ENCODE measurements at places on chromosomes 5 and 9.

GRCh38 chr5:39395521-39395920, 29.3 kb downstream of the DAB2 start:
- DNase-seq = no peak

GRCh38 chr9:79858508-79858907, 286.7 kb downstream of the TLE4 start:
- no peak for DNase-seq

DNA sequence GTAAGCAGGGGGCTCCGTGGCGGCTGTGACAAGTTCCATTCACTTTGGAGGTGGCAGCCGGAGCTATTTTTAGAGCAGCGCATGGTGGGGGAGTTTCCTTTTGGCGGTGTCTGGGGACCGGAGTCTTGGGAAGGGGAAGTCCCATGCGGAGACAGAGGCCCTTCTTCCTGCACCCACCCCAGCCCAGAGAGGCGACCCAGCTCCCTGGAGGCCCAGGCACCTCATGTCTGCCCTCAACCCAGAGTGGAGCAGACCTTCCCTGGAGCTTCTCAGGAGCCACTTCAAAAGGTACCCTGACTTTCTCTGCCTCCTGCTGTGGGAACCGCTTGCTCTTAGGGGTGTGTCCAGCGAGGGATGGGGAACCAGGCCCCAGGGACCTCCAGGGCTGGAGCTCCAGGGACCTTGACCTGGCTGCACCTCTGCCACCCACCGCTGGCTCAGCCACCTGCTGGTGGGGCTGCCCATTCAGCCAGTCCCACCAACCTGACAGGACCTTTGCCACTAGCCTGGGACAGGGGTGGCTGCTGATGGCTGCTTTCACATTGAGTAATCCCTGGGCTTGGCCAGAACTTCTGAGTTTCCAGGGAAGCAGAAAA, 34.1 kb downstream of the NEK6 start:
- no peak for DNase-seq

DNA sequence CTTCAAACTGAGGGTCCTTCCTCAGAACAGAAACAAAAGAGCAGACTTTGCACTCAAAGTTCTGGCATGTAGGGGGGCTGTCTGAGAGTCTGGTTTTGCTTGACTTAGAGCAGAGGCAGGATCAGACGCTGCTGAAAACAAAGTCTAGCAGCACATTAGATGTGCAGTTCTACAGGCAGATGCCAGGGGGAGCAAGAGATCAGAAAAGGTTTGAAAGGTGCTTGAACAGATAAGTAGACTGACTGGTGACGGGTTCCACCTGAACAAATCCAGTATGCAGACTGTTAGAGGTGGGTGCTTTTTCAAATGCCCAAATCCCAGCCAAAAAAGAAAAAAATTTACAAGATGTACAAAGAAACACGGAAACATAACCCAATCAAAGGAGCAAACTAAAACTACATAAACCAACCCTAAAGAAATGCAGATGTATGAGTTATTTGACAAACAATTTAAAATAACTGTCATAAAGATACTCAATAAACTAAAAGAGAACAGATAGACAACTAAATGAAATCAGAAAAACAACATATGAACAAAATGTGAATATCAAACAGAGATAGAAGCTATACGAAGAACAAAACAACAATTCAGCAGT, 194.7 kb upstream of the FREM1 start:
- DNase-seq = no peak

- no peak for DNase-seq
Observed at GRCh38 chr9:135695642-135696041, 3.6 kb downstream of the SOHLH1 start.

DNA sequence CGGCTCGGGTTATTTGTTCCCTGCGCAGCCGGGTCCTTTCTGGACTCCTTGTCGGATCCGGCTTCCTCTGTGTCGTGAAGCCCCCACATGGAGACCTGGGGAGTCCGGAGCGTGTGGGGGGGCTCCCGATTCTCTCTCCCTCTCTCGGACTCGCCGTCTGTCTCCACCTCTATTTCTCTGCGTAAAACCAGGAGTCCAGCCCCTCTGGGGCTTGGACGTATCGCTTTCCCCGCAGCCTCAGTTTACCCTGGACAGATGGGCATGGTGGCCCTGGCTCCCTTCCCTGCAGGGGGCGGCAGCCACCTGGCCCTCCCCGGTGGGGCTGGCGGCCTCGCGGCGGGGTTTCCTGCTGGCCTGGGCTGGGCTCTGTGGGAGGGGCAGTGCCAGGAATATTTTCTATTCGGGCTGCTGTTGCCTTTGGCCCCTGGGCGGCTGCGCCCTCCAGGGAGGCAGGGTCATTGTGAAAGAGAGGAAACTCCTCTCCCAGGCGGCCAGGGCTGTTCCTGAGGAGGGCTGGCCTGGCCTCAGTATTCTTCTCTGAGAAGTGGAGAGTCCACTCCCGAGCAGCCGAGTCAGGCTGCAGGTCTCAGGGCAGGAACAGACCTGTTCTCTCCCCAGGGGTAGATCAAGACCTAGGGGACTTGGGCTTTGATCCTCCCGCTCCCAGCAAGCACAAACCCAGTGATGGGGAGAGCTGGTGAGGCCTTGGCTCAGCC, 665 bp downstream of the ASS1 start:
- no peak for DNase-seq

DNA sequence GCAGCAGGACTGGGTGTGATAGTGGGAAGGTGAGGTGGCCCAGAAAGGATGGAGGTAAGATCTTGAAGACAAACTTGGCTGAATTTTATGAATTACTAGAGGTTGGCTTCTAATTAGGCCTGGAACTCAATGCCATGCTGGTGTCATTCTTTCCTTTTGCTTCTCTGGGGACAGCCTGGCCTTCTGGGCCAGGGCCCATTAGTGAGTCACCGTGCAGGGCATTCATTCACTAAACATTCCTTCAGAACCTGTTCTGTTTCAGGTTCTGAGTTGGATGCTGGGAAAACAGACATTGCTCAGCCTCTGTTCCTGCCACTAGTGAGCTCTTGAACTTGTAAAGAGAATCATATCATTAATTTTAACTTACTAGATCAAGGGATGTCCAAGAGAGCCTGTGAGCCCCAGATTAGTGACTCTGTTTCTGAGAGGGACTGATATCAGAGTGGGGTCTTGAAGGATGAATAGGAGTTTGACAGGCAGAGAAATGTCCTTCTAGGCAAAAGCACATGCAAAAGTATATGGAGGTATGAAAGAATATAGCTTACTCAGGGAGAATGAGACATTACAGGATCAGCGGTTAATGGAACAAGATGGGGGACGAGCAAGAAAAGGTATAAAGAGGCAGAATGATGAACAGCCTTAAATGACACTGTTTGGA, 66.5 kb downstream of the LHX2 start:
- no peak for DNase-seq

DNA sequence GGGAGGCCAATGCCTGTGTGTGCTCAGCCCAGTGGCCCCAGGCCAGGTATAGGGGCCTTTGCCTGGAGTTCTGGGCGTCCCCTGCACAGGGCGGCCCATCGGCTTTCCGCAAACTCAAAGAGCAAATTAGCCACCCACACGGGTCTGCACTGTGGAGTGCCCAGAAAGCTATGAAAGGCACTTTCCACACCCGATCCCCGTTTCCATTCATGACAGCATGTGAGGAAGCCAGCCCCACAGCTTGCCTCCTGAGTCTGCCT, 5.2 kb downstream of the DBH start:
- no peak for DNase-seq

- DNase-seq = no peak
Observed at GRCh38 chr5:123092696-123093095, 3.7 kb downstream of the PRDM6 start.

- DNase-seq = no peak
Observed at GRCh38 chr9:79043916-79044315, 527.8 kb upstream of the TLE4 start.

- no peak for DNase-seq
Observed at GRCh38 chr5:143474616-143475015, 71.1 kb upstream of the NR3C1 start.

- DNase-seq = no peak
Observed at GRCh38 chr5:155886311-155887031, 440.5 kb upstream of the SGCD start.

- no peak for DNase-seq
Observed at GRCh38 chr5:142780871-142781270, 10.7 kb downstream of the ARHGAP26 start.

DNA sequence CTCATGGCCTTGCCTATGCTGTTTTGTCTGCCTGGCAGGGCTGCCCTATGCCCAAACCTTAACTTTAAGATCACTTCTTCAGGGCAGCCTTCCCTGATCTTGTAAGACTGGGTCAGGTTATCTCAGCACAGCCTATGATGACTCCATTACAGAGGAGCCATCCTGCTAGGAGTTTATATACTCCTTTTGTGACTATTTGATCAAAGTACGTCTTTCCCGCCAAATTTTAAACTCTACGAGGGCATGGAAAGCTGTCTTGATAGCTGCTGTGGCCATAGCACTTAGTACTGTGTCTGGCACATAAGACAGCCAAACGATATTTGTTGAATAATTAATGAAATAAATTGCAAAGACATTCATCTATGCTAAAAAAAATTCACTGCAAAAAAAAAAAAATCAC, 60.6 kb downstream of the PPP2R2B start:
- no peak for DNase-seq

DNA sequence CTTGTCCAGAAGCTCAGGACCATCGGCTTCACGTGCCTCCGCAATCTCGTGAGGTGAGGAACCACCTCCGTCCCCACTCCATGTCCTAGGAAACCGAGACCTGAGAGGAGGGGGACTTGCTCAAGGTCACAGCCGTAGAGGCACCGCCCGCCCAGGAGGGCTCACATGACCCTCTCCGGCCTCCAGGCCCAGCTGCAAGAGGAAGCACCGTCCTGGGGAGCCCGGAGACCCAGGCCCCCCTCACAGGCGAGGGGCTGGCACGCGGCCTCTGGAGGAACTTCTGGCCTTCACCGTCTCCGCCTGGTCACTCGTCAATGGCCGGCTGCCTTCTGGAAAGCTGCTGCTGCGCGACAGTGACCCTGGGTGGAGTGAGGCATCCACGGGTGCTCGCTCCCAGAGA, 24.2 kb downstream of the FAM78A start:
- DNase-seq = no peak

GRCh38 chr5:59152701-59153245, 569.9 kb downstream of the RAB3C start:
- no peak for DNase-seq

DNA sequence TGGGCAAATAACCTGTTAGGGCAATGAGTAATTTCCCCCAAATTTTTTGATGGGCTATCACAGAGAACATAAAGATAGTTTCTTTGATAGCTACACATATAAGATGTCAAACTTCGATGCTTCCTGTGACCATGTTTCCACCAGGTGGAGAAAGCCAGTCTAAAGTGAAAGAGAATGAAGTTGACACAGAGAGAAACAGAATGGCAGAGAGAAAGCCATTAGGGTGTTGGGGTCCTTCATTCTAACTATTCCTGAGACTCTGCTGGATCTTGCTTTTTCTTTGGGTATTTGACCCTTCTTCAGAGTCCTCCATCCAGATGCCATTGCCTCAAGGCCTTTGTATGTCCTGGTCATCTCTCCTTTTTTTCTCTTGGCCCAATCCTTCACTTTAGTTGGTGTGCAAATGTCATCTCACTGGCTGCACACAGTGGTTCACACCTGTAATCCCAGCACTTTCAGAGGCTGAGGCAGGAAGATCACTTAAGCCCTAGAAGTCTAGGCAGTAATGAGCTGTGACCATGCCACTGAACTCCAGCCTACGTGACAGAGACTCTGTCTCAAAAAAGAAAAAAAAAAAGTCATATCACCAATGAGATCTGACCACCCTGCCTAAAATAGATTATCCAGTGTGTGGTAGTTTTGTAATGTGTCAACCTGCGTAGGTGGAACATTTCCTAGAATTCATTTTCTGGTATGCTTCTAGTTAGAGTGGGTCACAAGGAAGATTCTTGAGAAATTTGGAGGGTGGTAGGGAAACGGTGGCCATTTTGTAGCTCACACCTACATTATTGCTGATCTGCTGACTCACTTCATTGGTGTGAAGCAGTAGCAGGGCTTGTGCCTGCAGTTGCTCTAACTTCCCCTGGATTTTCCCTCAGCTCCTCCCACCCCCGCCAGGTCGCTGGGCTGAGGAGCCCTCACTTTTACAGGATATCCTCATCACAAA, 20.8 kb upstream of the KIF2A start:
- DNase-seq = no peak

- DNase-seq = no peak
Observed at GRCh38 chr9:7935681-7936080, 136.1 kb upstream of the DMAC1 start.

GRCh38 chr5:1950708-1951103, 68.0 kb upstream of the IRX4 start:
- DNase-seq = no peak

- no peak for DNase-seq
Observed at GRCh38 chr5:169602535-169602934, 19.0 kb downstream of the SPDL1 start.

GRCh38 chr5:153794327-153794726, 244.4 kb downstream of the FAM114A2 start:
- no peak for DNase-seq

GRCh38 chr5:143182901-143183820, 220.3 kb downstream of the NR3C1 start:
- DNase-seq = no peak

- DNase-seq = no peak
Observed at GRCh38 chr5:149301744-149302380, 30.2 kb downstream of the AFAP1L1 start.

GRCh38 chr5:9617739-9618504, 12.2 kb downstream of the TAS2R1 start:
- no peak for DNase-seq

DNA sequence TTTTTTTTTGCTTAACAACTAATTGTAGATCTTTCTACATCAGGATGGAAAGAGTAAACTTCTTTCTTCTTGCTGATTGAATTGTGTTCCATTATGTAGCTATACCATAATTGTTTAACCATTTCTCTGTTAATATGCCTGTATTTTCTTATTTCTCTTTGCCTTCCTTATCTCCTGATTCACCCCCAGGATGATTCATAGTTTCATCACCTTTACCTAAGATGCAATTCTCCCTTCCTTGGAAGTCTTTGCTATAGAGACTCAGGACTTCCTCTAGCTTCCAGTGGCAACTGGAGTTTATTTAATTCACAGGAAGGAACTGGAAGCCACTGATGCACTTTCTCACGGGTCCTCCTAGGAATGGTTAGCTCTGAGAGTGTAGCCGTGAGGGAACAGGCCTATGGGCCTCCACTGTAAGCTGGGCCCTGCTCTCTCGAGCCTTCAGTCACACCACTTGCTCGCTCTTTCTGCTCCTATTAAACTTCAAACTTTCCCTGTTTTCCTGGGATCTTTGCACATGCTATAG, 83.1 kb downstream of the FGF1 start:
- DNase-seq = no peak

- no peak for DNase-seq
Observed at GRCh38 chr5:84181093-84181492, 203.6 kb downstream of the EDIL3 start.

DNA sequence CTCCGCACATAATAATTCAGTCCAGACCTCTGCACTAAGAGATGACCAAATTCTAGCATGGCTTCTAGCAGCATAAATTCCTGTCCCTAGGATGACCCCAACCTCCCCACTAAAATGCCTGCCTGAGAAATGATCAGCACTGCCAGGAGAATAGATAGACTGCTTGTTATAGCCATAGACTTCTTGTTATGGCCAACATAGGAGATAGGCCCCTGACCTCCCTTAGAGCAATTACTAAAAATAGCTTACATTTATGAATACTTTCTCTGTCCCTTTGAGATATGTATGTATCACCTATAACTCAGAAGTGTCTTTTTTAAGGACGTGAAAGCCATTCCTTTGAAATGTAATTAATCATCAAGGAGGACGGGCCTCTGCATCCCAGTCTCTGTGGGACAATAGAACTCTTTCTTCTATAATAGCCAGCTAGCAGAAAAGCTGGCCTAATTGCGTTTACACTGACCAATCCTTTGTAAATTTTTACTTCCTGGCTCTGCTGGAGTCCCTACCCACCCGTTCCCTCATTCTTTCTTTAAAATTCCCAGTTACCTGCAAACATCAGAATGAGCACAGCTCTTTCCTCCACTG, 1002.7 kb downstream of the CDH18 start:
- DNase-seq = no peak
